Left kidney (tissue), 8 donors: ENCODE measurements at places on chromosomes 12 and 14. TPM values are rescaled to one million over a fixed set of nuclear protein-coding genes. Genes with fewer than 3 reads are reported as not detected.

RBM25 gene
- polyA plus RNA-seq, result 227 TPM

GRCh38 chr14:60905923-60906322 is 75.0 kb downstream of the TRMT5 start:
- no peak for DNase-seq

- DNase-seq, result no peak
These were observed 162.8 kb downstream of the SNAPC1 start for GRCh38 chr14:61925043-61925442.

BMP4 gene
- 44.5 TPM for polyA plus RNA-seq

- DNase-seq, result no peak
These were observed 85.3 kb downstream of the LRP6 start for GRCh38 chr12:12181511-12181910.

CLEC4C gene
- polyA plus RNA-seq, result 0.23 TPM

RPS6KL1 gene
- 0.91 TPM for polyA plus RNA-seq

- no peak for DNase-seq
These were observed 170.7 kb downstream of the ESRRB start for GRCh38 chr14:76546426-76547221.
